Stimulated activated CD8-positive, alpha-beta memory T cell treated with anti-CD3 and anti-CD28 coated beads, Interleukin-4, amount 100 ng/mL, for 1 hour (primary cell): ENCODE measurements at places on chromosomes 11 and 22.

DNA sequence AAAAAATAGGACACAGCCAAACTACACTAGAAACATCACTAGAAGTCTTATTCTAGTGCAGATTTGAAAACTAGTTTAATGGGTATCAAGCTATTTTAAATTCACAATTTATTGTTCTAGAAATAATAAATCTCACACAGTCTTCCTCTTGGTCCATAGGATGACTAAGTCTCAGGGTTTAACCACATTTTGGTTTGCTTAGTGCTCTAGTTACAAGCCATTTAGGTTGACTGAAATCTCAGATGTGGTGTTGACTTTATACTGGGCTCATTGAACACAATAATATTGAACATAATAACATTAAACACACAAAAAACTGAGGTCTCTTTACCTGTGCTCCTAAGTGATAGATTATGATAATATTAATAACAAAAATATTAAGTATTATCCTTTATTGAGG is 760.3 kb upstream of the CCDC179 start:
- no peak for DNase-seq

- no peak for DNase-seq
Measured at GRCh38 chr11:108635106-108635505, 29.8 kb upstream of the DDX10 start.

GRCh38 chr11:5123802-5124521 is 14.2 kb downstream of the OR52A5 start:
- DNase-seq = no peak

DNA sequence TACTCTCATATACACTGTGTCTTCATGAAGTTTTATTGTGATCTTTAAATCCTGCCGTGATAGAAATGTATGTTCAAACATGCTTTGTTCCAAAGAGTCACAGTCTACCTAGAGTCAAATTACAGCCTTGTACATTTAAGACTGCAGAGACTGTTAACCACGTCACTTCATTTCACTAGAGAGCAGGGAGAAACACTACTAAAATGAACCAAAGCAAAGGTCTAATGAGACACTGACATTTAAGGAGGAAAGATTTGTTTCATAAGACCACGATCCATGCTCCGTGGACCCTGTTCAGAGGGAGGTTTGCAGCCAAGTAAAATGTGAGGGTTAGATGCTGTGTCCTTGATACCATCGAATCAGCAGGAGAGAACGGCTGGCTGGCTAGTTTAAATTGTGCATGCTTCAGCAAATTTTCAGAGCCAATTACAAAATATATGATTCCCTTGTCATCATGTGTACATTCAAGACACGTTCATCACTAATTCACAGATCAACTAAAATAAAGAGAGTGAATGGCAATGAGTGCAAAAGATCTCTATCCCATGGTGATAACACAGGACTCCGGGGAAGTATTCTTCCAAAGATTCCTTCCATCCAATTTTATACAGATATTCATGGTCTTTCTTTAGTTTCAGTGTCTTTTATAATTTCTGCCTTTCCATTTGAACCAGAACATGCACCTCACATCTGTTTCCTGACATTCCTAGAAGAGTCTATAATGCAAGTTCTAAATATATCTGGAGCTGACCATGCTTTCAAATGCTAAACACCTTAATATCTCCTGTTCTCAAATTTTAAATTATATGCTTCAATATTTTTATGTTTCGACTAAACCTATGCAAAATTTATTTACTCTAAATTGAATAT is 960.9 kb upstream of the FAT3 start:
- DNase-seq = no peak

- no peak for DNase-seq
Measured at GRCh38 chr22:39422721-39423120, 23.1 kb downstream of the TAB1 start.

GRCh38 chr22:33971561-33971961 is 51.3 kb upstream of the LARGE1 start:
- no peak for DNase-seq

- DNase-seq = no peak
Measured at GRCh38 chr11:59859673-59860072, 6.6 kb downstream of the TCN1 start.
